Kidney epithelial cell (primary cell): ENCODE measurements at places on chromosomes 5 and 9. TPM values are rescaled to one million over a fixed set of nuclear protein-coding genes. Genes with fewer than 3 reads are reported as not detected.

GRCh38 chr5:166370928-166371690 is 1920.3 kb upstream of the WWC1 start:
- DNase-seq, result no peak

DNA sequence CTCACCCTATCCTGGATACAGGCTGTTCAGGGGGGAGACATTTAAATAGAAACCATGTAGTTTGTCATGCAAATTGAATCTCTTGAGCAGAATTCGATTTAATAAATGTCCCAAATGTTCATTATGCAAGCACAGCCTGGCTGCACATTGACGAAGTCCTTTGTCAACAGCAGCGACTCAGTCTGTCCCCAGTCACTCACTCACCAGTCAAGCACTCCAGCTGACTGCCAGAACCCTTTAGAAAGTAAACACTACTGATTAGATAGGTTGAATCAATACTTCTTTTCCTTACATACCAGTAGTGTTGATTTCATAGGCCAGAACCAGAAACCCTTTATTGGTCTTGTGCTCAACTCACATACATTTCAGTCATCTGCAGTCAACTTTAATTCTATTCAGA is 27.5 kb downstream of the CDH6 start:
- no peak for DNase-seq

GRCh38 chr5:42506662-42507061 is 83.4 kb downstream of the GHR start:
- no peak for DNase-seq

DNA sequence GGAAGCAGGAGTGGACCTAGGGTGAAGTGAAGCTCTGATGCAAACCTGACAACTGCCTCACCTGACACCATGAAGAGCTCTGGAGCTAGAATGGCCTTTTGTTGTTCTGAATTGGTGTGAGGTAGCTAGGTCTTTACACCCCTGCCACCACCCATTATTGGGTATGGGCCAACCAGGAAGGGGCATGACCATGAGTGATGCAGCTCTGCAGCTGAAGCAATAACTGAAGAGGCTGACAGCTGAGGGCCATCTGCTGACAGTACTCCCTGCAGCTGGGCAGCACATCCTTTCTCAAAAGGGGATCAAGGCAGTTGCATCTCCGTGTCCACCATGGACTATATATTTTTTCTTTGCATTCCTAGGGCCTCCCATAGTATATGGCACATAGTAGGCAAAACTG is 87.0 kb upstream of the TLE1 start:
- no peak for DNase-seq

- DNase-seq, result no peak
Observed at GRCh38 chr5:17252543-17252942, 35.1 kb downstream of the BASP1 start.

DNA sequence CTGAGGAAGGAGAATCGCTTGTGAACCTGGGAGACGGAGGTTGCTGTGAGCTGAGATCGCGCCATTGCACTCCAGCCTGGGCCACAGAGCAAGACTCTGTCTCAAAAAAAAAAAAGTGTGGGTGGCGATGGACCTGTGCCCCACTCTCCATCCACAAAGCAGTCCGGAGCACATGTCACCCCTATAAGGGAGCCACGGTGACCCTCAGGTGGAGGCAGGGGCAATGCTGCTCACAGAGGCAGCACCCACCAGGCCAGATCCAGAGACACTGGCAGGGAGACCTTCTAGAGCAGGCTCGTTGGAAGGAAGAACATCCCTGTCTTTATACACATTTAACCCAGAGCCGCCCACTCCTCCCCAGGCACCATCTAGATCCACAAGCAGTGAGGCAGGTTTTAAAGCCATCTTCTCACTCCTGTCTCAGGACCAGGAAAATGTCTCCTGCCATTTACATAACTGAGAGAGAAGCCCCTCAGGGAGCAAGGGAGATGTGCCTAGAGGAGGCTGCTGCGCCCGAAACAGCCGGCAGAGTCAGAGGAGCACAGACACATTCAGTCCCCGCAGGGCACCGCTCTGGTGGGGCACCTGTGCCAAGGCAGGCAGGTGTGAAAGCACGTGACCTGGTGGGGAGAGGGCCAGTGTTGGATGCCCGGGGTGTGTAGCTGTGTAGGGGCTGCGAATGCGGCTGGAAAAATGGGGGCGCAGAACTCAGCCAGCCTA is 31.6 kb upstream of the ADAMTS2 start:
- no peak for DNase-seq

DNA sequence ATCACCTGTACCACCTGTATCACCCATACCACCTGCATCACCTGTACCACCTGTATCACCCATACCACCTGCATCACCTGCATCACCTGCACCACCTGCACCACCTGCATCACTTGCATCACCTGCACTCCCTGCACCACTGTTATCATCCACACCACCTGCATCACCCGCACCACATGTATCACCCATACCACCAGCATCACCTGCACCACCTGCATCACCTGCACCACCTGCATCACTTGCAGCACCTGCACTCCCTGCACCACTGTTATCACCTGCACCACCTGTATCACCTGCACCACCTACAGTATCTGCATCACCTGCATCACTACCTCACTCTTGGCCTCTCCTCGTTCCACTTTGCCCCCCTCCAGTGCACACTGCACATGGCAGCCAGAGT is 63.2 kb upstream of the CKMT2 start:
- DNase-seq, result no peak

GRCh38 chr5:148491015-148491792 is 107.4 kb downstream of the FBXO38 start:
- DNase-seq, result no peak

- DNase-seq, result no peak
Observed at GRCh38 chr9:93057703-93058354, 672 bp upstream of the SUSD3 start.

DNA sequence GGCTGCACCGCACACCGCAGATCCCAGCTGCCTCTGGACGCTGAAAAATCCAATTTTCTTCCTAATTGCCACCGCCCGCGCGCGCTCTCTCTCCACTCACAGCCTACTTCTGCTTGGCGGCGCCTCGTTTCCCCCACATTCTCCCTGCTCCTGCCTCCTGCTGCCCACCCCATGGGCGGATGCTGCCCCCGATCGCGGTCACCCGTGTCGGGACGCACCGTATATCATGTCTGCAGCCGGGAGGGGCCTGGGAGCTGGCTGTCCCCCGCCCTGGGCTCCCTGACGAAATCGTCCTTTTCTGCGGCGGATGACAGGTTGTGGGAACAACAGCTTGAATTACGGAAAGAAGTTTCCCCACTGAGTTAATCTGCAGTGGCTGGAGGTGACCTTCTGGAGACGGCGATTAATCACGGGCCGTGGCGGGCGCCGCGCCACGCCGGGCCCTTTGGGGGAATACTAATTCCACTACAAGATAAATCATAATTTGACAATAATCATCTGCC is 36.3 kb upstream of the PSD2 start:
- no peak for DNase-seq

GRCh38 chr5:143128412-143129071 is 274.9 kb downstream of the NR3C1 start:
- DNase-seq, result no peak

GRCh38 chr9:37905131-37905505 is 1.2 kb upstream of the SLC25A51 start:
- no peak for DNase-seq

DNA sequence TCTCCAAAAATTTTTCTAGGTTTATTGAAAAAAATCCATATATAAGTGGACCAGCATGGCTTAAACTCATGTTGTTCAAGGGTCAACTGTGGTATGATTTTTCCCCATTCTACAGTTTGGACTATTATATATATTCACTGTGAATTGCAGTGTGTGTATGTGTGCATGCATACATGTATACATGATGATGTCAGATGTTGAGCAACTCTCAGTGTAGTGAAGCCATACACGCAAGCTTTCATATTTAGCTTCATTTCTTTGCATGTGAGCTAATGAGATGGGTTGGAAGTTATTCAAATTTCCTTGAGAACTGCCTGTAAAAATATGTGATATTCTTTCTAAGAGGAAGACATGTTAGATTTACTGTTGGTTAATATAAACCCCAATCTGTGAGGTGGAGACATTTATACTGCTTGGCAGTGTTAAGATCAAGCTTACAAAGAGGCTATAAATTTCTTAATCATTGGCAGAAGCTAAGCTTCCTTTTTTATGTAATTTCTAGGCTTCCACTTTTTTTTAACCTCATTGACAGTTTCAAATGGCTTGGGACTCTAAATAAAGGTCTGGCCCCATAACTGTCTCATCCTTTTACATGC is 134.8 kb downstream of the GABRG2 start:
- no peak for DNase-seq

GRCh38 chr9:9998491-9999287 is 614.1 kb downstream of the PTPRD start:
- no peak for DNase-seq

GRCh38 chr5:55004729-55005128 is 19.3 kb upstream of the GZMK start:
- DNase-seq, result no peak

- no peak for DNase-seq
Observed at GRCh38 chr5:59826996-59827395, 66.5 kb downstream of the PDE4D start.

DNA sequence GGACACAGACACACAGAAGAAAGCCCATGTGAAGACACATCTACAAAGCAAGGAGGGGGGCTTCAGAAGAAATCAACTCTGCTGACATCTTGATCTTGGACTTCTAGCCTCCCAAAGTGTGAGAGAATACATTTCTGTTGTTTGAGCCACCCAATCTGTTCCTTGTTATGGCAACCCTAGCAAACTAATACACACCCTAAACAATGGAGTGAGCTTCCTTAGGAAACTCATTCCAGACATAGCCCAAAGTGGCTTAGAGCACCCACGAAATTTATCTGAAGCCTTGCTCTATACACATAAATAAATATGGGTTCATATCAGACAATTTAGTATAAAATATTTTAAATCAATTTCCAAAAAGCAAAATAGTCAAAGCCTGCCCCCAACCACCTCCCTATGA is 7.6 kb upstream of the TBC1D2 start:
- DNase-seq, result no peak

DNA sequence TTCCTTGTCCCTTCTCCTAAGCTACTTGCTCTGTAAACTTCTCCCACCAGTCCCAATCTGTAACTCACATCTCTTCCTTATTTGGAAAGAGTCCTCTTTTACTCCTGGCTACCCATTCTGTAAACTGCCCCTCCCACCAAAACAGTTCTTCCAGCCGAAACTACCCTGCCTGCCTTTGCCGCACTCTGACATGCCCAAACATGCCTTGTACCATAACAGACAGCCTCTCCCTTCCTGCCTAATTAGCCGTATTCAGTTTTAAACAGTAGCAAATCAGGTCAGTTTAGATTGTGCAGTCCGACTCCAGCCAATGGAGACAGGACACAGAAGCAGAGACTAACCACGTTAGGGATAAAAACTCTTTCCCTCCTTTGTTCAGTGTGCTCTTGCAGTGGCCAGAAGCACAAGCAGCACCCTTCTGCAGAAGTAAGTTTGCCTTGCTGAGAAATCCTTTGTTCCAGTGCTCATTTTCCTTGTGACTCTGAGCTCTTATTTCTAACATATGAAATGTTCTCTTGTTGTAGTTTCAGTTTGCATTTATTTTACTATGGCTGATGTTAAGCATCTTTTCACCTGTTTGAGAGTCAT is 5.4 kb upstream of the GLT6D1 start:
- no peak for DNase-seq

Gene GPR150
- 0.25 TPM in 1 of 2 replicates, not detected in the other for total RNA-seq

Gene PDE6A
- total RNA-seq, result not detected in 2 replicates

Gene GFI1B
- not detected in 2 replicates for total RNA-seq

Gene RHOBTB3
- total RNA-seq, result 68.4 and 93.5 TPM in 2 replicates

Gene GZMA
- total RNA-seq, result not detected in 2 replicates

Gene CNTLN
- 3.8 and 4.1 TPM in 2 replicates for total RNA-seq

Gene CRHBP
- total RNA-seq, result not detected in 2 replicates

Gene KCNV2
- not detected in 2 replicates for total RNA-seq

Gene GMCL2
- total RNA-seq, result not detected in 2 replicates

Gene CFAP77
- total RNA-seq, result 0.48 and 0.58 TPM in 2 replicates

Gene CPLANE1
- 14.0 and 19.6 TPM in 2 replicates for total RNA-seq
